Stimulated activated CD4-positive, alpha-beta T cell treated with anti-CD3 and anti-CD28 coated beads, TNF-alpha, amount 100 ng/mL, for 48 hours (primary cell): ENCODE measurements at places on chromosomes 6 and 20.

GRCh38 chr20:9480066-9480465, 34.3 kb upstream of the LAMP5 start:
- DNase-seq, result no peak

DNA sequence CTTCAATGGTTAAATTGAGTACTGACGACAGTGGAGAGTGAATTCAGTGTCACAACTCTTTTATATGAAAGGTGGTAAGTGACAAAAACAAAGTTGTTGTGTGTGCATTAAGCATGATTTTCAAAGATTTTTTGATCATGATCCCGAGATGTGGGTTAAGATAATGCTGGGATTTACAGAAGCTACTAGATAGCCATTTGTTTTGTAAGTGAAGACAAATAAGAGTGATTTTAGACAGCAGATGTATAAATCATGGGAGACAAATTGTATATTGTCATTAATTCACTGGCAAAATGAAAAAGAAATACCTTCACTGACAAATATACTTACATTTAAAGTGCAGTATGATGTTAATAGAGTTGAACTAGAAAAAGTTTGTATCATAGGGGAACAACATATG, 6.1 kb downstream of the ADGRB3 start:
- DNase-seq, result no peak

GRCh38 chr20:10242166-10242565, 23.5 kb downstream of the SNAP25 start:
- no peak for DNase-seq

- DNase-seq, result no peak
Measured at GRCh38 chr6:106782536-106783285, 153.3 kb downstream of the QRSL1 start.

DNA sequence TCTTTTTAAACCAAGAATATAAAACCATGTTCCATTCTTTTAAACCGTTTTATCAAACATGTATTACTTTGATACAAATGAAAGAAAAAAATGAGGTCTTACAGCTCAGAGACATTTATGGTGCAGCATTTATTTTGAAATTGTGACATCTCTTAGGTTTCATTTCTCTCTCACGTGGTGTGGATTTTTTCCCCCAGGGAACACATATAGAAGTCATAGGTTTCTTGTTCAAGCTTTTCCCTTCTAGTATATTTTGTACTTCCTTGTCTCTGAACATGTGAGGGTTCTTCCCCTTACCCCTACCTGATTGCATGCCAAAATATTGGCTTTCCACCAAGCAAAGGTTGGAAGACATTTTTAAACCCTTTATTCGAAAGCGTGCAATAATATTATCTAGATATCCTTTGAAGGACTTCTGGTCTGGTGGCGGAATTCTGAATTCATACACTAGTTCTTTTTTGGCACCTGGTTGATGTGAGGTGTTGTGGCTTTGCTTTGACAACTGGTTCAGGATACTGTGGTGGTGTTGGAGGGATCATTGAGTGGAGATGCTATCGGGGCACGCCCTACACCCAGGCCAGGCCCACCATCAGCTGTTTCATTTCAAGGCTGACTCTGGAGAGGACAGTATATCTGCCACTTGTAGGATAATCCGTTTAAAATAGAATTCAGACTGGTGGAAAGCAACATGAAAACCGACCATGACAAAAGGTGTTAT, 5.6 kb upstream of the FAM50B start:
- DNase-seq, result no peak

GRCh38 chr6:60991427-60992028, 1294.5 kb downstream of the KHDRBS2 start:
- DNase-seq, result no peak

DNA sequence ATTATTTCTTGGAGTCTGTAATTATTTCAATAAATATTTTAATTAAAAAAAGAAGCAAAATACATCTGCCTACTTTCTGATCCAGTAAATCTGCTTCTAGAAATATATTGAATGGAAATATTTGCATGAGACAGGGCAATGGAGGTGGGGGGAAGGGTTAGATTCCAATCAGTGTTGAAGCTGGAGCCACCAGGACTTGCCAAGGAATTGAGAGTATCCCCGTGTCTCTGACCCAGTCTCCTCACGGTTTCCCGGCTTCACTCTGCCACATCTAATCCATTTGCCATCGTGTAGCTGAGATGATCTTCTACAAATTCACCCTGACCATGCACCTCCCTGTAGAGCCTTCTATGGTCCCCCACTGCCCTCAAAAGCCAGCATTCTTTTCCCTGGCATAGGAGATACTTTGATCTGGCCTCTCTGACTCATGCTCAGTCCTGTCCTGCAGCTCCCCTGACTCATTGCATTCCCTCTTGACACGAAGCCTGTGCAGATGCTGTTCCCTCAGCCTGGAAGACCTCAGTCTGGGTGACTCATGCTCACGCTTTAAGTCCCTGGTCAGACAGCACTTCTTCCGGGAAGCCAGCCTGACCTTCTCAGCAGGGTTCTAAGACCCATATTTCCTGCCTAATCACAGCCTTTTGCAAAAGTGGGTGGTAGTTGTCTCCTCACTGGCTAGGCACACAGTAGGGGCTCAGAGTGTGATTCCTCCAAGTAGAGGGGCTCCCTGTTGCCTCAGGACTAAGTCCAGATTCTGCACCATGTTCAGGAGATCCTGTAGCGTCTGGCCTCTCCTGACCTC, 23.0 kb upstream of the FKBP1A start:
- no peak for DNase-seq

DNA sequence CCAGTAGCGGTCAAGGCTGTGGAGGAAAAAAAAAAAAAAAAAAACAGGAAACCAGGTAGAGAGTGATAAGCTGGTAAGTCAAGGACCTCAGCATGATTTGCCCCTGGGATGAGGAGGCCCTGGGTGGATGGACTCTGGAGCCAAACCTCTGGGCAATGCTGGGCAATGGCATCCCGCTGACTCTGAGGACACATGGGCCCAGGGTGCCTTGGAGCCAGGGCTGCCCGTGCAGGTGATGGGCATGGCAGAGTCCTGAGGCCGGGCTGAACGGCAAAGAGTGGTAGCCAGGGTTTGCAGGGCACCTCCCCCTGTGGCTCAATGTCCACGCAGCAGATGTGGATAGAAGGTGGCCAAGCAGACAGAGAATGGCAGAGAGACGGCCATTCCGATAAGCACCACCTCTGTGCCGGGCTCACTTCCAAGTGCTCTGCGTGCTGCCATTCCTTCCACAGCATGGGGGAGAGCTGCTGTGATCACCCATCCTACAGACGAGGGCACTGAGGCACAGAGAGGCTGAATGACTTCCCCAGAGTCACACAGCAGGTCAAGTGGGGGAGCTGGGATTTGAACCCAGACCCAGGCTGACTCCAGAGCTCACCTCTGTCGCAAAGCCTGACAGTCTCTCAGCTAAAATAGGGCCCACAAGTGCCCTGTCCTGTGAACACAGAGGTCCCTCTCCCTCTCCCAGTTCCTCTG, 353.9 kb downstream of the CDH4 start:
- no peak for DNase-seq

DNA sequence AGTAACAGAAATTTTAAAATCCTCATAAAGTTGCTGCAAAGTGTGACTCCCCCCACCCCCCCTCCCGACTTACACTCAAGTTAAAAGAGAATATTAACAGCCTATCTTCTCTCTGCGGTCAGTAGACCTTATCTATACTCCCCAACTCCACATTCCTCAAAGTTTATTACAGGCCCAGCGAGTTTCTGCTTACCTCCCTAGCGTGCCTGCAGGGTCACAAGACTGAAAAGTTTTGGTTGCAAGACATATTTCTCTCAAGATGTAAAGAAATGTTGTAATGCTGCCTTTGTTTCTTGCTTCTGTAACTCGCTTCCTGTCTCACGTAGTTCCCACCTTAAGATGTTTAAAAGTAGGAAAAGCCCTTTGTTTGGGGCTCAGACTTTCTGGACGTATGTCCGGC, 699.6 kb downstream of the PHF3 start:
- no peak for DNase-seq

GRCh38 chr6:53041356-53041755, 23.8 kb upstream of the FBXO9 start:
- DNase-seq, result no peak

GRCh38 chr6:18053555-18054445, 66.4 kb upstream of the KIF13A start:
- no peak for DNase-seq

GRCh38 chr6:132746048-132746447, 11.7 kb downstream of the VNN2 start:
- DNase-seq, result no peak

- DNase-seq, result no peak
Measured at GRCh38 chr6:139091826-139092225, 43.1 kb upstream of the HECA start.

GRCh38 chr6:164276211-164276610, 861.7 kb downstream of the QKI start:
- DNase-seq, result no peak

DNA sequence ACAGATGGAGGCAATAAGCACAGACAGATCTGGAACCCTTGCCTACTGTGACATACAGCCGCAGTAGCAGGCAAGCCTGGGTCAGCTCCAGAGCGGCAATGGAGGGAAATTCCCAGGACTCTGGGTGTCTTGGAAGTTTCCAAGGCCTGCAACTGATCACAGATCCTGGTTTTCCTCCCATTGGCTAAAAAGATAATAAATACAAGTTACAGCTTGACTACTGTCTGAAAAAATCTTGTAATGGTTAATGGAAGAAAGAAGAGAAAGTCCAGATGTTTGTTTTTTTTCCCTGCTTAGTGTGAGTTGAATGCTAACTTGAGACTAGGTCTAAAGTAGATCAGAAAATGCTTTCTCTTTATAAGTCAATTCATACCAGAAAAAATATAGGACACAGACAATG, 307.6 kb downstream of the ALDH8A1 start:
- DNase-seq, result no peak

DNA sequence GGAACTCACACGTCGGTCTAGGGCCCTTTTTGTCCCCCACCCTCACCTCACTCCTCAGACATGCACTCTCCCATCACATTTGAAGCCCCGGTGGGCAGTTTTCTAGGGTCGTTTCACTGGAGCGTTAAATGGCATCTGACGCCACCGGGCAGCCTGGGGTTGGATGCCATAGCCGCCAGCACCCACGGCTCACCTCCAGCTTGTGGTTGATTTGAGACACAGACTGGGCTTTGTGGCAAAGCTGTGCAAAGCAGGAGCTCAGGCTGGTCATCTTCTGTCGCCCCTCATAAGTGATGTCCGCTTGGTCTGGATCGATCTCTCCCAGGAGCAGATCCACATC, 530 bp downstream of the GOPC start:
- DNase-seq, result no peak

DNA sequence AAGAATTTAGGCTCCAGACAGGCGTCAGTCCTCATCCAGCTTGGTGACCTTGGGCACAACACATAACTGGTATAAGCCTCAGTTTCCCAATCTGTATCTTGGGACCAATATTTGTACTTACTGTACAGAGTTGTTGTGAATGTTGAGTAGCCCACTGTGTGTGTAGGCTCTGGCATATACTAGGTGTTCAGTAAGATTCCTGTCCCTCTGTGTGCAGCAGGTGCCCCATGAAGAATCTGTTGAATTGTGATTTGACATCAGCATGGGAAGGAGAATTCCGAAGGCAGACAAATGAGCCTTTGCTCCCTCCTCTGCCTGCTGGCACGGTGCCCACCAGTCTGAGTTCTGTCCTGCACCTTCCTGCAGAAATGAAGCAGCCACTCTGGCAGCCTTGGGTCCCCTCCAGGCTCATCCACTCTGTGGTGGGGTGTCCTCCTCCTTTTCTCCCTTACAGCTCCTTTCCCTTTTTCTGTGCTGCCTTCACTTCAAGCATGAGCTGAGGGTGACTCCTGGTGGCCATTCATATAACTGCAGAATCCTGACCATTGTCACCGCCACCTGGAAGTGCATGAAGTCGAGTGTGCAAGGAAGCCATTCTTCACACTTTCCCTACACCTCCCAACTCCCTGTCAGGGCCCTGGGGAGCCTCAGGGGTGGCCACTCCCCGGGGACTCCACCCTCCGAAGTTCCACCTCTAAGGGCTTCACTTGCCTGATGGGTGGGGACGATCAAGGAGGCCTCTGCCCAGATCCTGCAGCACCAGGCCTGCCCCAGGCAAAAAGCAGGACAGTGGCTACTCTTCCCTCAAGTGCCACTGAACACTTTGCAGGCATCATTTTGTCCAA, 48.2 kb downstream of the MRPL14 start:
- DNase-seq, result peak; percentile 61

- no peak for DNase-seq
Measured at GRCh38 chr20:45104786-45105185, 3.9 kb upstream of the KCNS1 start.

GRCh38 chr6:169323221-169323620, 69.6 kb upstream of the THBS2 start:
- no peak for DNase-seq

GRCh38 chr6:143068001-143068400, 7.3 kb downstream of the AIG1 start:
- no peak for DNase-seq

DNA sequence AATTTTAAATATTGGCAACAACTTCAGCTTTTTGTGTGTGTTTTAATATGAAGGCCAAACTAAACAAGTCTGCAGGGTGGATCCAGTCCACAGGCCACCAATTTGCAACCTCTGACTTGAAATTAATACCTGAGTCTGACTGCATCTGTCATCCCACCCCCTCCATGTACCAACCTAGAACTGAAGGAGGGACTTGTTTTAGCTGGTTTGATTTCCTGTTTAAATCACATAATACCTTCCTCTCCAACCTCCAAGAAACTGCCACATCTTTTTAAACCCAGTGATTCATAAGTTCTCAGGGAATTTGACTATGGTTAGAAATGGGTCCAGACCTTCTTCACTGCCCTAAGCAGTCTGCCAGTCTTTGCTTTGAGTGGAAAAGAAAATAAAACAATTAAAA, 21.6 kb downstream of the RNF8 start:
- no peak for DNase-seq

DNA sequence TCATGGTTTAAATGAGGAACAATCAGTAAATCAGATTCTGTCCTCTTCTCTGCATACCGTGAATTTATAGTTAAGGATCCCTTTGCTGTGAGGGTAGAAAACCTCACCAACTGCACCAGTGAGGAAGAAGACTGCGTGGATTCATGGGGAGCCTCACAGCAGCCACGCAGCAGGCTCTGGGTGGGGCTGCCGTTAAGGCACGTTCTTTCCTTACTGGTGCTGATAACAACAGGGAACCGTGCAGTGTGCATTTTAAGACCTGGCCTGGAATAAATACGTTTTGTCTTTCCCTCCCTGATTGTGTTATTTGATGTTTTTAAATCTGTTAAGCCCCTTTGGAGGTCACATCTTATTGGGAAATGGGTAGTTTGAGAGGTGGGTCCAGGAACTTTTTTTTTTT, 17.6 kb upstream of the MYLK2 start:
- no peak for DNase-seq

DNA sequence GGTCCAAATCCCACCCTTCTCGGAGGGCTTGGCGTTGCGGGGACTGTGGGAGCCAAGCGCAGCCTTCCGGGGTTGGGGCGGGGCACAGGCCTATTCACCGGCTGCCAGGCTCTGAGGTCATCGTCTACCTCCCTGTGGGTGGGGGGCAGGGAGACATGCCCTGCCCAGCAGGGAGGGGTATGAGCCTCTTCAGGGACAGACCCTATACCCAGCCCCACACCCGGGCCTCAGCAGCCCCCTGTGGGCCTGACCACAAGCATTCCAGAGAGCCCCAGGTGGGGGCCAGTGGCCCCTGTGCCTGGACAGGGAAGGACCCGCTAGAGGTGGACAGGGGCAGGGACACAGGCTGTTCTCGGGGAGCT, 11.6 kb downstream of the LAMA5 start:
- no peak for DNase-seq

GRCh38 chr20:32521780-32522525, 63.2 kb downstream of the NOL4L start:
- no peak for DNase-seq

GRCh38 chr20:38144974-38145728, 19.9 kb downstream of the TGM2 start:
- DNase-seq, result no peak
